ENCODE measurements at places on chromosomes 4 and X. TPM values are rescaled to one million over a fixed set of nuclear protein-coding genes. Genes with fewer than 3 reads are reported as not detected.

The SLC25A5 gene
- 710 TPM for total RNA-seq

The NUP54 gene
- 57.8 TPM for total RNA-seq

The ADH1A gene
- total RNA-seq, result not detected

The CNKSR2 gene
- total RNA-seq, result 11.4 TPM

The SHISA3 gene
- not detected for total RNA-seq

The TNMD gene
- total RNA-seq, result not detected

The KLKB1 gene
- total RNA-seq, result not detected

The CT83 gene
- total RNA-seq, result not detected

The TMSB4X gene
- 1,475 TPM for total RNA-seq

The PSAPL1 gene
- total RNA-seq, result not detected

The SMAD1 gene
- 2.4 TPM for total RNA-seq

The NLRP2B gene
- total RNA-seq, result not detected

The MTNR1A gene
- not detected for total RNA-seq

The SNCA gene
- 0.37 TPM for total RNA-seq

The ARHGAP6 gene
- total RNA-seq, result not detected

The ASB9 gene
- 0.27 TPM for total RNA-seq

The ZNF141 gene
- total RNA-seq, result 21.7 TPM

The ARHGEF6 gene
- total RNA-seq, result 16.1 TPM

The LAMP2 gene
- 37.2 TPM for total RNA-seq

The MAGED2 gene
- total RNA-seq, result 22.7 TPM

The FMR1NB gene
- total RNA-seq, result not detected

The RRH gene
- total RNA-seq, result 0.26 TPM

The TMPRSS11A gene
- total RNA-seq, result not detected

The DMRTC1B gene
- not detected for total RNA-seq

The HSFX2 gene
- total RNA-seq, result not detected

The KDM6A gene
- total RNA-seq, result 17.6 TPM

The CLDN22 gene
- not detected for total RNA-seq

The IQSEC2 gene
- total RNA-seq, result 0.46 TPM

The CLRN2 gene
- total RNA-seq, result not detected

The SLC25A43 gene
- 4.7 TPM for total RNA-seq
